ENCODE measurements at places on chromosomes 2 and 18. TPM values are rescaled to one million over a fixed set of nuclear protein-coding genes. Genes with fewer than 3 reads are reported as not detected.

ARHGAP25 gene
- 1.3 TPM for total RNA-seq

RNF103 gene
- 62.0 TPM for total RNA-seq

IRS1 gene
- total RNA-seq: 21.9 TPM

CHRNA1 gene
- total RNA-seq: not detected

NGEF gene
- total RNA-seq: 33.5 TPM

All from parietal lobe (tissue), 2 donors.